Activated naive CD4-positive, alpha-beta T cell treated with anti-CD3 and anti-CD28 coated beads, Interleukin-2, amount 50 U/mL, for 72 hours (primary cell): ENCODE measurements at places on chromosomes 13 and 19. TPM values are rescaled to one million over a fixed set of nuclear protein-coding genes. Genes with fewer than 3 reads are reported as not detected.

DNA sequence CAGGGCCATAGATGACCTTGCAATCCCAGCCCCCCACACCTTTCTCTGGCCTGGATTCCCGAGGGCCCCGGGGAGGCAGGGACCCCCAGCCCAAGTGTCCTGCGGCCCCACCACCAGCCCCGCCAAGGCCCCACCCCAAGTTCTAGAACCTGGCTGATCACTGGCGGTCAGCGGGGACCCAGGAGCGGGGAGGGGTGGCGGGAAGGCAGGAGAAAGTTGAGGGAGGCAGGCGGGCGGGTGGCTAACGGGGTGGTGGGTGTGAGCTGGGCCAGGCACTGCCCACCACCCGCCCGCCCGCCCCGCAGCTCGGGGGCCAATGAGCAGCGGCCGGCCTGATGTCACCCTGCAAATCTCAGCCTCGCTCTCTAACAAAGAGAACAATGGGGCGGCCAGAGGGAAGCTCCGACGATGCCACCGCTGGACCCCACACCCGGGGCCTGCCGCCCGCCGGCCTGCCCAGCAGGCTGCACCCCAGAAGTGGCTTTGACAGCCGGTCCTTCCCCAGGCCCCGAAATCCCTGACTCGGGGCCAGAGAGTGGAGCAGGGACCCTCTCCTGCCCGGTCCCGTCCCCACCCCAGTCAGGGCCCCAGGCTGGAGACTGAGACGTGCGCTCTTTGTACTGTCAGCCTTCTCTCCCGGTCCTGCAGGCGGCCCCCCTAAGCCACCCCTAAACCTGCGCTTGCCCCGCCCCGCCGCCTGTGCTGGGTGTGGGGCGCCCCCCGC lies 1.6 kb downstream of the MEX3D start:
- DNase-seq: no peak

- no peak for DNase-seq
These were observed 55.9 kb downstream of the RASA3 start for GRCh38 chr13:114076329-114077090.

DNA sequence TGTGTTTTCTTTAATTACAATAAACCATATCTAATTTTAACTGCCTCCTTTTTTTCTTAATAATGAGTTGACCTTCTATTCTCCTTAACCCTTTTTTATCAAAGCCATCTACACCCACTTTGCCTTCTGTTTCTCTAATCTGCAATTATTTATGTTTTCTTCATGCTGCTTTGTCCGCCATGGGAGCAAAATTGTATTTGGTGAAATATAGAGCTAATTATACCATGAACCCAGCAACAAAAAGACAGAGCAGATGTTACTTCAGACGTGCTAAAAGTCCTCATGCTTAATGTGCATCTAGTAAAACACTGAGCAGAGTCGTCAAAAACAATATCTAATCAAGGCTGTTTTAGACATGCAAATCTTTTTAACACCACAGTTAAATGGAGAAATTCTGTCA lies 264.7 kb downstream of the DACH1 start:
- no peak for DNase-seq

- DNase-seq: no peak
These were observed 628 bp upstream of the ZNF813 start for GRCh38 chr19:53466726-53467484.

- no peak for DNase-seq
These were observed 35.0 kb upstream of the MATK start for GRCh38 chr19:3821156-3821555.

GRCh38 chr19:51861870-51862622 lies 25.7 kb downstream of the ZNF577 start:
- DNase-seq: no peak

The CGB1 gene
- total RNA-seq: not detected

The GTPBP3 gene
- total RNA-seq: 46.1 TPM
